ENCODE measurements at places on chromosomes 11 and 22.

GRCh38 chr11:114236829-114237228, 59.4 kb upstream of the NNMT start:
- no peak for DNase-seq

GRCh38 chr11:94803491-94803890, 35.3 kb downstream of the AMOTL1 start:
- no peak for DNase-seq

DNA sequence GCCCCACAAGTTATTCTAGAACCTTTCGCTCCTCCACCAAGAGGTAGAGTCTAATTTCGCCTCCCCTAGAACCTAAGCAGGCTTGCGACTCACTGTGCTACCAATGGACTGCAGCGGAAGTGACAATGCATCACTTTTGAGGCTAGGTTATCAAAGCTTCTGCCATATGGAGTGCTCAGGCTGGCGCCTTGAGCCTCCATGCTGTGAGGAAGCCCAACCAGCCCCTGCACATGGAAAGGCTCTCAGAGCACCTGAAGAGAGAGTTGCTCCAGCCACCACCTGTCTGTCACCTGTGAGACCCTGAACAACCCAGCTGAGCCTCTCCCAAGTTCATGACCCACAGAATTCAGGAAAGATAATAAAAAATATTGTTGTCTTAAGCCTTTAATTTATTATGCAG, 29.3 kb upstream of the CBX7 start:
- DNase-seq = no peak

DNA sequence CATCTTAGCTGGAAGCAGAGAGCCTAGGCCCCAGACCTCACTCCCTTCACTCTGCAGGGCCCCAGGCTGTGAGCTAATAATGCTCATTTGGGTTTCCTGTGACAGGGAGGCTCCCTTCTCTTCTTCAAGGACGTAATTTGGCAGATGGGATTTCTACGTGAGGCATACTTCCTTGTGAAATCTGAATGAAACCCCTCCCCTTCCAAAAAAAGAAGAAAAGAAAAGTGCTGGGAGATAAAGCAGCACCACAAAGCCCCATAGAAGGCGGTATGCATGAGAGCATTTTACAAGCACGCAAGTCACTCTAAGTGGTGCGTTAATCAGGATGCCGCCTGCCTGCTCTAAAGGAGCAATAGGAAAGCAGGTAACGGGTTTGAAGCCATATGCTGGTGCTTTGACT, 5.7 kb downstream of the P2RX3 start:
- DNase-seq = no peak

GRCh38 chr11:8813658-8814057, 97.3 kb upstream of the AKIP1 start:
- peak; percentile 80 for DNase-seq

DNA sequence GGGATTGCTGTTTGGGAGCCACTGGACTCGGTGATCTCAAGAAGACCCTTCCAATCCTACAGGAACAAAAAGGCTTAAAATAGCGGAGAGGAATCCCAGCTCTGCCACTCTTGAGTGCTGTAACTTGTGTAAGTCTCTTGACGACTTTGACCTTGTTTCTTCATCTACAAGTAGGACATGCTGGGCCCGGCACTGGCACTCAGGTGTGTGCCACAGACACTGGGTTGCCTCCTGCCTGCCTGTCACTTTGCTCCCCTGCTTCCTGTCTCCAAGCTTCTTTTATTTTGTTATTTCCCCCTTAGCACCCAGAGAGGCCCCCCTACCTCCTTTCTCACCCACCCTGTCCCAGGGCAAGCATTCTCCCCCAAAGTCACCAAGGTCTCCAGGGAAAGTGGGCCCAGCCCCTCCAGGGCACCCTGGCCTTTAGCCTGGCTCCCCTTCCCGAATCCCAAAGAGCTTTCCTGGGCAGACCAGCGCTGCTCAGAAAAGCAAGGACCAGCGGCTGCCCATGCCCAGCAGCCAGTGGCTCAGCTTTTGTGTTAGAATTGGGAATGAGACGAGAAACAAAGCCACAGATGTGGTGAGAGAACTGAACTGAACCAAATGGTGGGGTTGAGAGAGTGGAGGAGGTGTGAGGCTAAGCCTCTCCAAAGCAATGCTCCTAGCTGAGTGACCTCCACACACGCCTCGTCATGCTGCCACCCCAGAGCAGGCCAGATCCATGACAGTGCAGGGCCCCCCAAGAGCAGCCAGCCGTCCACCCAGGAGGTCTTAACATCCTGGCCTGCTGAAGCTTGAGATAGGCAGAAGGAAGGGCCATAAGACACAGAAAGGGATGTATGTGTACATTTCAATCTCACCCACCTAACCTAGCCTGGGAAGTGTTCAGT, 4.5 kb downstream of the TRIM29 start:
- DNase-seq = no peak

DNA sequence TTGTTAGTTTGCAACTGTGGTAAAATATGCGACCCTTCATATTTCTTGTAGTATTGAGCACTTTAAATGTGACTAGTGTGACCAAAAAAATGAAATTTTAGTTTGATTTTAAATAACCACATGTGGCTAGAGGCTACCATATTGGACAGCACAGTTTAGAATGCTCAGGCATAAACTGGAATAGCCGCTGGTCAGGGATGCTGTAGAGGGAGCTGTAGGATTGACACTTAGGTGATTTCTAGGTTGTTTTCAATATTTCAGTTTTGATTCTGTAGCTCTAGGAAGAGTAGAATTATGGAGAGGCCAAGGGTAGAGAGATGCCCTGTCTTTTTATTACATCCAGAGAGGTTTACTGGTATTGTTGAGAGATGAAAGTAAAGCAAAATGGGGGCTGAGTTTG, 10.8 kb upstream of the VSIG10L2 start:
- DNase-seq = no peak

- DNase-seq = no peak
Observed at GRCh38 chr22:29519996-29520395, 33.6 kb downstream of the THOC5 start.

GRCh38 chr11:96413408-96413807, 23.6 kb downstream of the JRKL start:
- DNase-seq = no peak

- DNase-seq = no peak
Observed at GRCh38 chr11:57260937-57261783, 24.1 kb upstream of the APLNR start.

GRCh38 chr11:134331354-134332188, at the start of gene GLB1L2:
TSS of gene GLB1L2 (plus strand) at chr11:134331988. CDS start at chr11:134332062, 74 bp downstream.
- DNase-seq = peak; percentile 93

DNA sequence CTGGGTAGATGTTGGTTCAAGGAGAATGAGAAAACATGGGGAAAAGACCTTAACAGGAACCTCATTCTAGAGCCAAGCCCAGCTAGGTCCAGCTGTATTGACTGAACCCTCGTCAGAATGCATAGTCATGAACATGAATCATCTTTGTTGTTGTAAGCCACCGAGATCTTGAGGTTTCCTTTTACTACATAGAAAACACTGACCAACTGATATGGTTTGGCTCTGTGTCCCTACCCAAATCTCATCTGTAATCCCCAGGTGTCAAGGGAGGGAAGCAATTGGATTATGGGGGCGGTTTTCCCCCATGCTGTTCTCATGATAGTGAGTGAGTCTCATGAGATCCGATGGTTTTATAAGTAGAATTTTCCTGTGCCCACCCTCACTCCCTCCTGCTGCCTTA, 19.4 kb upstream of the PHOX2A start:
- no peak for DNase-seq
